Fibroblast of lung (primary cell): ENCODE measurements at places on chromosomes 16 and 17. TPM values are rescaled to one million over a fixed set of nuclear protein-coding genes. Genes with fewer than 3 reads are reported as not detected.

The CCL16 gene
- total RNA-seq, result not detected in 2 replicates

The MT4 gene
- total RNA-seq, result not detected in 2 replicates

The CHD9 gene
- total RNA-seq, result 47.0 and 60.9 TPM in 2 replicates

DNA sequence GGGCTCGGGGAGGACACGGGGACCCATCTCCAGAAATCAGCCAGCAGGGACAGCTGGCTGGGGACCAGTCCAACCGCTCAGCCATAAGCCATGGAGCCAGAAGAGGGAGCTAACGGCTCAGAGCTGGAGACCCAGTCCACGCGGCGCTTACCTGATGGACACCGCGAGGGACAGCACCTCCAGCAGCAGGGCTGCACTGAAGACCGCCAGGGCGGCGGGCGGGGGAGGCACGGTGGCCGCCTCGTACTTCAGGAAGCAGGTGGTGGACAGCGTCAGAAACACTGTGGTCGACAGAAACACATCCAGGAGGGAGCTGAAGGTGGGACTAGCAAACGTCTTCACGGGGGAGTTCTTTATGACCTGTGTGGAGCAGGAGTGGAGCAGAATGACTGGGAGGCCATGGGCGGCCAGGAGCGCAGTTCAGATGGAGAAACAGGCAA, 102.6 kb upstream of the CREBBP start:
- peak; percentile 61 for DNase-seq
- H3K4me3 ChIP-seq, result no peak overlapping the region
- no peaks in the 10 kb centered on the region for H3K27me3 ChIP-seq

- DNase-seq, result no peak
- peaks cover 7% of the 10 kb centered on the region for H3K27me3 ChIP-seq
- no peak overlapping the region for H3K27ac ChIP-seq
- no peaks in the 10 kb centered on the region for H3K4me1 ChIP-seq
Observed at GRCh38 chr16:87040169-87041117, 276.7 kb downstream of the C16orf95 start.

- no peak overlapping the region for H3K27ac ChIP-seq
- no peaks in the 10 kb centered on the region for H3K27me3 ChIP-seq
- no peaks in the 10 kb centered on the region for H3K36me3 ChIP-seq
- H3K4me3 ChIP-seq, result no peak overlapping the region
- DNase-seq, result no peak
Observed at GRCh38 chr16:68097088-68097487, 11.9 kb downstream of the NFATC3 start.

DNA sequence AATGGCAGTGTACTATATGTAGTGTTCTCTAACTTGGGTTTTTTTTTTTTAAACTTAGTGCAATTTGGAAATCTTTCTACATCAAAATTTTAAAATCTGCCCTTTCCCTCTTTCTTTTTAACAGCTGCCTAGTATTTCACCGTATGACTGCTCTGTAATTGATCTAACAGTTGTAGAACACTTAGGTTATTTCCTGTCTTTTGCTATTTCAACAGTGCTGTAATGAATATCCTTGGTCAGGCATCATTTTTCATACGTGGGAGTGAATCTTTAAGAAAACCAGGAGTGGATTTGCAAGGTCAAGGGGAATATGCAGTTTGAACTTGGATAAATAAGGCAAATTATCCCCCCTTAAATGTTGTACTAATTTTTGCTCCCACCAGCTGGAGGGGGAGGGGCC, 3.8 kb downstream of the NLRC5 start:
- no peak overlapping the region for H3K4me3 ChIP-seq
- H3K27me3 ChIP-seq, result no peaks in the 10 kb centered on the region
- no peak overlapping the region for H3K27ac ChIP-seq
- H3K4me1 ChIP-seq, result peaks cover 8% of the 10 kb centered on the region
